ENCODE measurements at places on chromosomes 5 and 9.

DNA sequence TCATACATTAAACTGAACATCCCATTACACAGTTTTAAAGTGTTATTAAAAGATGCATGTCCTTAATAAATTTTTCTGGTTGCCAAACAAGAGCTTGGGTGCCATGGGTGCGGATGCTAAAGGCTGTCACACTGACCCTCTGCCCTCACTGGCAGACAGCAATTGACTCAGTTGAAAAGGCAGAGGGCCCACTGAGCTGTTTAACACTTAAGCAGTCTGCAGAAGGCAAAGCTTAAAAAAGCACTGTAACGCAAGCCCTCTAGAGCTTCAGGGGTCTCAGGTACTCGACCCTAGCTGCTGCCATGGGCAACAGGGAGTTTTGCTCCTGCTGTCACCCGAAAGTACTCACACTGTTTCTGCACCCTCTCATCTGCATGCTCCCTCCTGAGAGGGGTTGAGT is 726.4 kb upstream of the TYRP1 start:
- no peak for DNase-seq

DNA sequence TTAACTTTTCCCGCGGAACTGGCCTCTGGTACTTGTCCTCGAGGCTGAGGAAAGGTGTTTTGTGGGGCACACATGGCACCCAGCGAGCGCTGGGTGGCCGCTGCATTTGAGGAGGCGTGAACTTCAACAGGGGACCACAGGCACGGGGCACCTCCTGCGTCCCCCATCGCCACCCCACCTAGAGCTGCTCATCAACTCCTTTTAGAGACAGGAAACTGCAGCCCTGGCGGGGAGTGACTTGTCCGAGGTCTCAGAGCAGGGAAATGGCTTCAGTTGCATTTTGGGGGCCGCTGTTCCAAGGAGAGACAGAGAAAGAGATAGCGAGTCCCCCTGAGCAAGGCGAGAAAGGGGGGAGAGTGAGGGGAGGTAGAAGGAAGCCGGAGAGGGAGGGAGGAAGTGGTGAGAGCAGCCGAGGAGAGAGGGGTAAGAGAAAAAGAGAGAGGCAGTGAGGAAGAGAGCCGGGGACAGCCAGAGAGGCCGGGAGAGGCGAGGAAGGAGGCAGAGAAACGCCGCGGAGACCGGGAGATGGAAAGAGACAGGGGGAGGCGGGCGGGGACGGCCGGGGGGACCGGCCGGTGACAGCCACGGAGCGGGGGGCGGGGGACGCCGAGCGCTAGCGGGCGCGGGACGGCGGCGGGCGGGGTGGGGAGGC is 12.5 kb upstream of the LHX2 start:
- no peak for DNase-seq

DNA sequence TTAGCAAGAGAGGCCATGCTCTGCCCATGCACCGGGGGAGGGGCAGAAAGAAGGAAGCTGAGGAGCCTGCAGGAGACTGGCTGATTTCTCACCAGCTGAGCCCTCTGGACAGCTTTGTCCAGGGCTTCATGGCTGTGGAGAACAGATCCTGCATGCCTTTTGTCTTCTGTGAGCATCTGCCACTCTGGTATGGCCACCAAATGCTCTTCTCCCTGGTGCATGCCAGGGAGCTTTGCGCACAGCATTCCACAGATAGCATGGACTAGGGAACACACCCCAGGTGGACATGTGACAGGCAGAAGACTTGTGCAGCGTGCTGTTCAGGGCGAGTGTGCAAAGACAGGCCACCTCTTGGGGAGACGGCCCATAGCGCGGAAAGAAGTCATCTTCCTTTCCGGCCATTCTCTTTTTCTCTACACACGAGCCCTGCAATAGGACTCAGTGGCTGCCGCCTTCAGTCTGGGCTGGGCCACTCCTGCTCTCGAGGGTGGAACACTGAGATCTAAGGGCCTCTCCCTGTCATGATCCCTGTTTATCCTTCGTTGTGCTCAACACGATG is 56.7 kb downstream of the GADD45G start:
- DNase-seq, result no peak

DNA sequence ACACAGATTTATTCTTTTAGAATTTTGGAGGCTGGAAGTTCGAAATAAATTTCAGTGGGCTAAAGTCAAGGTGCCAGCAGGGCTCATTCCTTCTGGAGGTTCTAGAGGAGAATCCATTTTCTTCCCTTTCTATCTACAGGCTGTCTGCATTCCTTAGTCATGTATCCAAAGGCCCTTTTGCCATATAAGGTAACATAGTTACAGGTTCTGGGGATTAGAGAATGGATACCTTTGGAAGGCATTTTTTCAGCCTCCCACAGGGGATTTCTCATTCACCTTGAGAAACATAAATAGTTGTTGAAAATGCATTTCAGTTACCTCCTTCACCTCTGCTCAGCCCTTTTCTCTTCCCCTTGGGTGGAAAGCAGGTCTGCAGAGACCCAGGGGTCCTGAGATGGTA is 280.0 kb upstream of the MAP3K1 start:
- no peak for DNase-seq

DNA sequence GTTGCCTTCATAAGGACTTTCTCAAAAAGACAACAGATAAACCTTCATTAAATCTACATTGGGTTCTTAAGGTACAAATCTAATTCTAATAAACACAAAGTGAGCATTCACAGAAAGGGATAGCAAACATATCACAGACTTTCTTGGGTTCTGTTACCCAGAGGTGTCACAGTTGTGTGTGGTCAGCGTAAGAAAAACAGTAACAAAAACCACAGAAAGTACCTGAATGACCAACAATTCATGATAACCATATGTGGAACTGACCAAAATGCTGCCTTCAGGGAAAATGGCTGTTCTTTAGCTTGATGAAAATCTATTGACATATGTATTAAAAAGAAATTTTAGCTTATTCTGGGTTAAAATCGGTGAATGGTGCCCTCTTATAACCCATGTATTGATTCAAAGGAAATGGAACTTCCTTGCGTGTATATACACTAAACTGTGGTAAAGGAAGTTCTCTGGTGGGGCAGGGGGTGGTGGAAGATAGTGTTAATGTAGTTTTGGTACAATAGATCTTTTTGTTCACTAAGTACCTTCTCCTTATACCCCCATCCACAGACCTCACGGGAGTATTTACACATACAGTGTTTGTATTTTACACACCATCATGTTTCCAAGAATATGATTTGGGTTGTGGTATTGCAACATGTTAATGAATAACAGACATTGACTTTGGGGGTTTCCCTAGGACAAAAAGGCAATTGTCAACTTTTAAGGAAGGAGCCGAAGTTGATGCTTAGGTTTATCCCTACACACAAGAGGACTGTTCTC is 152.5 kb downstream of the APBA1 start:
- no peak for DNase-seq

- DNase-seq, result no peak
Observed at GRCh38 chr9:92671323-92671722, 1.4 kb upstream of the IPPK start.

DNA sequence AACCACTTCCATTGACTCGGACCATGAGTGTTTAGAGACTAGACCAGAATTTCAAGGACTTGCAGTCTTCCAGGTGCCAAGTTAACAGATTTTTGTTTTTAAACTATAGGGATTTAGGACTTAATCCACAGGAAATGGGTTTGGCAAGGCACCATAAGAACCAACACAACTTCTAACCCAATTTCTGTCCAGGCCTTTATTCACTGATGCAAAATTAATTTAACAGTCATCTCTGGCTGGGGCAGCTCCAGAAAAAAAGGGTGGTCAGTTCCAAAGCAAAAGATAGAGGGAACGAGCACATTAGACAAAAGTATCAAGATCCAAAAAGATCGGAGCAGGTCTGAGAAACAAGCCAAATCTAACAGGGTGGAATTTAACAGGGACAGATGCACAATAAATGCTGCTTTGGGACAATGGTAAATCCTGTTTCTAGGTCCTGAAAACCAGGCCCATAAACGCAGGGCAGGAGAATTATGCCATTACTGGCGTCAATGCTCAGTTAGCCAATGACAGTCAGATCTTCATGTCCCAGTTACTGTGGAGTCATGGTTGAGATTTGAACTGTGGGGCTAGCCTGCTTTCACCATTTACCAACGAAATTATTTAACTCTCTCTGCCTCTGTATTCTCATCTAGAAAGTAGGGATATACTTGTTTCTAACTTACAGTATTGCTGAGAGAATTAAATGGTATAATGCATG is 590.8 kb upstream of the BRINP1 start:
- no peak for DNase-seq

DNA sequence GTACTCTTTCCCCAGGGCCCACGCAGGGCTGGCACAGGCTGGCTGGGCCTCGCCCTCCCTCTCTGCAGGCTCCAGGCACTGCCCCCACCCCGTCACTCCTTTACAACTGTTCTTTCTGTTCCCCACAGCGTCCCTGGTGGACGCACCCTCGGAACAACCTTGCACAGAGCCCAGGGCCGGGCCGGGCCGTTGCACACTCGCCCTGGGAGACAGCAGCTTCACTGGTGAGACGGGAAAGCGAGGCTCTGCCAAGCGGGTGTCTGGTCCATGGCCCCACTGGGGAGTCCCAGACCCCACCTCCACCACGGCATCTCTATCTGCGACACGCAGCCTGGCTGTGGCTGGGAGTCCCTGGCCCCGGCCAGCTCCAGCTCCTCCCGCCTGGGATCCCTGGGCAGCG is 18.4 kb upstream of the QSOX2 start:
- DNase-seq, result no peak

DNA sequence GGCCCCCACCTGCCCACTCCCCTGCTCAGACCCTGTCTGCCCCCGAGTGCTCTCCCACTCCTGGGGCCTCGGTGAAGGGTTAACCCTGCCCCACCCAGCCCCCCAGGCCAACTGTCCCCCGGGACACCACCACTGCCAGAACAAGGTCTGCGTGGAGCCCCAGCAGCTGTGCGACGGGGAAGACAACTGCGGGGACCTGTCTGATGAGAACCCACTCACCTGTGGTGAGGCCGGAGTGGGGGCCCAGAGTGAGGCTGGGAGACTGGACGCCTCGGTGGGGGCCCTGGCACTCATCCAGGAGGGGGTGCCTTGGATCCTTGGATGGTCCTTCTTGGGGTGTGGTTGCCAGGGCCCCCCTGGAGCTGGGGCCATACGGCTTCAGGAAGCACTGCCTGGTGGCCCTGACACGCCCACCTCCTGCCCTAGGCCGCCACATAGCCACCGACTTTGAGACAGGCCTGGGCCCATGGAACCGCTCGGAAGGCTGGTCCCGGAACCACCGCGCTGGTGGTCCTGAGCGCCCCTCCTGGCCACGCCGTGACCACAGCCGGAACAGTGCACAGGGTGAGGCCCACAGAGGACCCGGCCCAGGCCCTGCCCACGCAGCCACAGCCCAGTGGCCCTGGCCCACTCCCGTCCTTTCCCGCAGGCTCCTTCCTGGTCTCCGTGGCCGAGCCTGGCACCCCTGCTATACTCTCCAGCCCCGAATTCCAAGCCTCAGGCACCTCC is 2.1 kb downstream of the MAMDC4 start:
- no peak for DNase-seq

GRCh38 chr9:18463991-18464390 is 10.0 kb upstream of the ADAMTSL1 start:
- no peak for DNase-seq

- DNase-seq, result no peak
Observed at GRCh38 chr5:52864371-52864770, 76.7 kb downstream of the ITGA1 start.

DNA sequence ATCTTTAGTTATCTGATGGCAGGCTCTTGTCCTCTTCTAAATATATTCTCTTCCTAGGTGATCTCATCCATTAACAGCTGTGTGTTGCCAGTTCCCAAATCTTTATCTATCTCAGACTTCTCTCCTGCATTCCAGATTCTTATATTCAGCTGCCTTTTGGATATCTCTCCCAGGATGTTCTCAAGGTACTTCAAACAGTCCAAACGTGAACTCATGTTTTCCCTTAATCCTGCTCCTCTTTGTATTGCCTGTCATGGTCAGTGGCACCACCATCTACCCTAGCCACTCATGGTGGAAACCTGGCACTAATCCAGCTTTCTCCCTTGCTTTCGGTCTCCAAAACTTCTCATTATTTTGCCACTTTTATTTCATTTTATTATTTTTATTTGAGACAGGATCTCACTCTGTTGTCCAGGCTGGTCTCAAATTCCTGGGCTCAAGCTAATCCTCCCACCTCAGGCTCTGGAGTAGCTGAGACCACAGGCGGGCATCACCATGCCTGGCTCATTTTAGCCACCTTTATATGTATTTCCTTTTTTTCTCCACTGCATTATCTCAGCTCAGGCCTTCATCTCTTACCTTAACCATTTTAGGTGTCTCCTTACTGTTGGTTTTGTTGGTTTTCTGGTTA is 3.8 kb downstream of the ZFYVE16 start:
- no peak for DNase-seq

- no peak for DNase-seq
Observed at GRCh38 chr5:65191554-65192135, 290.1 kb downstream of the ADAMTS6 start.

DNA sequence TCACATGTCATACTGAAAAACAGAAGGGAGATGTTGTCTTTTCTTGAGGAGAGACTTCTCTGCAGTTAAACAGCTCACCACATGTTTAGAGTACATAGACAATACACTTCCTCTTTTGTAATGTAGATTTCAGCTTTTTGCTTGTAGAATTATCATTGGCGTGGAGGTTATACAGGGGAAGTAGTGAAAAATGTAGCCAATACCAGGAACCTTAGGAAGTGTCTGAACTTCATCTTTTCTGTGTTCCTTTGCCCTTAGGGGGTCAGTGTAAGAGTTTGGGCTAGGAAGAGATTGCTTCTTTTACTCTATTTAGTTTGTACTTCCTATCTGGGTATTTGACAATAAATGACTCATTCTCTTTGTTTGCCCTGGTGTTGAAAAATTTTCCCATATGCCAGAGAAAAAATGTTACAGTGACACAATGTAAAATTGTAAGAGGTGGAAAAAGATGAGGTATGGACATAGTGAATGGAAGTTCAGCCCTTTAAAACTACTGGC is 21.0 kb upstream of the CDKN2B start:
- no peak for DNase-seq

DNA sequence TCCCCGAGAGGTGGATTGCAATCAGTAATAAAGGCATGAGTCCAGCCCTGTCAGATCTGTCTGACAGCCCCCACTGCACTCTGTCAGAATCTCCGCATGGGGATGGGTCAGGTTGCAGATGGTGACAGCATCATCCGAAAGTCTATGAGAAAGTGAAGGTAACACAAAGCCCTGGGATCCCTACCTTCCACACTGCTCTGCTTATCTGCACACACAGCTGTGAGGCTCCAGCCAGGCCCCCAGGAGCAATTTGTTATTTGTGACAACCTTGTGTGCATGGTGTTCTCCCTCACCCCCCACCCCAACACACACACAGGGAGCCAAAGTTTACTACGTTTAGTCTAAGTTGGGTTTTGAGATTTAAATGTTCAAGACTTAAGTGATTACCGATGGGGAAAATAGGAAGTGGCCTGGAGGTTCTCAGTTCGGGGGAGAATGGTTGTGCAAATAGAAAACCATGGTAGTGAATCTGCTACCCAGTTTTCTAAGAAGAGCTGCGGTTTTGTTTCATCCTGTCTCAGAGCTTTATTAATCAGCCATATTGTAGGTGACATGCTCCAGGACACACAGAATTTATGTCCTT is 92.7 kb downstream of the SV2C start:
- no peak for DNase-seq
